ENCODE measurements at places on chromosomes 3 and 15. TPM values are rescaled to one million over a fixed set of nuclear protein-coding genes. Genes with fewer than 3 reads are reported as not detected.

GRCh38 chr3:58683001-58683458 lies 16.5 kb upstream of the FAM3D start:
- H3K4me3 ChIP-seq: no peak overlapping the region
- H3K27me3 ChIP-seq: no peaks in the 10 kb centered on the region
- no peak overlapping the region for H3K27ac ChIP-seq
- H3K4me1 ChIP-seq: no peaks in the 10 kb centered on the region

DNA sequence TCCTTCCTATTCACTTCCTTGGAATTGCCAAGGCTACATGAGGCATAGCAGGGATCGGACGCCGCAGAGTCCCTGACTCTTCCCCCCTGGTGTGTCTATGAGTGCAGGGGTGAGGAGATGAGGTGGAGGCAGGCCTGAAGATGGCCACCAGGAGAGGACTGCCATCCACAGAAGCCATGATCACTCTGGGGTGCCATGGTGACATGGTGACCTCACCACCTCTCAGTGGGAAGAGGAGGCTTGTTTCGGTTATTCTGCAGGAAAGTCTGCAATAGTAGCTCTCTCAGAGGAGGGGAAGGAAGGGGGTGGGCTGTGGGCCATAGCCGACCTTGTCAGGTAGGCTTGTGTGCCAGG lies 57.0 kb upstream of the LIMD1 start:
- no peak for DNase-seq
- no peaks in the 10 kb centered on the region for H3K27me3 ChIP-seq
- H3K4me1 ChIP-seq: no peaks in the 10 kb centered on the region
- no peak overlapping the region for H3K27ac ChIP-seq
- H3K36me3 ChIP-seq: no peaks in the 10 kb centered on the region
- no peak overlapping the region for H3K4me3 ChIP-seq

GRCh38 chr3:113495035-113495434 lies 19.9 kb downstream of the SPICE1 start:
- no peaks in the 10 kb centered on the region for H3K36me3 ChIP-seq
- H3K27ac ChIP-seq: no peak overlapping the region
- peak; percentile 32 for DNase-seq

- no peak overlapping the region for H3K4me3 ChIP-seq
- no peaks in the 10 kb centered on the region for H3K36me3 ChIP-seq
- no peak for DNase-seq
Observed at GRCh38 chr15:37072181-37072580, 28.2 kb downstream of the MEIS2 start.

The CNTN6 gene
- total RNA-seq: 0.47 TPM

The GHRL gene
- not detected for total RNA-seq

Data from Peyer's patch (tissue), 4 donors.